ENCODE measurements at places on chromosomes 16 and 17.

GRCh38 chr16:68345351-68345810, 34.6 kb downstream of the PRMT7 start:
- no peak for DNase-seq

DNA sequence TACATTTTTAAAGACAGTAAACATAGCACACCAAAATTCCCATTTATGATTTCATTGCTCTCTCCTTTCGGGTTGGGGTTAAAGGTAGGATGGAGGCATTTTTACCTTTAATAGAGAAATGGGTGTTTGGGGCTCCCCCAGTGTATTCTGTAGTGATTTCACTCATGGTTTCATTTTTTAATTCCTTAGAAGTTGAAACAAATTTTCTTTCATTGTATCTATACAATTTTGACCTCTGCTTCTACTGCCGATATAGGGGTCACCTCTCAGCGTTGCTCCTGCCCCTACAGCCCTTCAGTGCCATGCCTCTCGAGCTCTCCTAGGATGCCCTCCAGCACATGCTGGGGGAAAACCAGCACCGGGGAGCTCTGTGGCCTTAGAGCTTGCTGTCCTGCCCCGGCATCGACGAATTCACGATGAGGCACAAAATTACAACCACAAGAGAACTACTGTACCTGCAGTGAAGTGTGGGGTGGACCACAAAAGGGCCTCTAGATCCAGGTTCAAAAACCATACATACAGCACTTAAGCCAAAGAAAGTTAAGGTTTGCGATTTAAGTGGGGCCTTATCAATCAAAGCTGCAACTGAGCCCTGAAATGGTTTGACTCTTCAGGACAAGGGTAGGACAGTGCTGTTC, 39.3 kb downstream of the LITAFD start:
- no peak for DNase-seq

- no peak for DNase-seq
Observed at GRCh38 chr16:2883458-2883908, 468 bp downstream of the FLYWCH2 start.

GRCh38 chr16:55668340-55669281, 12.8 kb downstream of the SLC6A2 start:
- no peak for DNase-seq
